Globus pallidus (tissue), 1 donor: ENCODE measurements at places on chromosomes 16 and 17.

DNA sequence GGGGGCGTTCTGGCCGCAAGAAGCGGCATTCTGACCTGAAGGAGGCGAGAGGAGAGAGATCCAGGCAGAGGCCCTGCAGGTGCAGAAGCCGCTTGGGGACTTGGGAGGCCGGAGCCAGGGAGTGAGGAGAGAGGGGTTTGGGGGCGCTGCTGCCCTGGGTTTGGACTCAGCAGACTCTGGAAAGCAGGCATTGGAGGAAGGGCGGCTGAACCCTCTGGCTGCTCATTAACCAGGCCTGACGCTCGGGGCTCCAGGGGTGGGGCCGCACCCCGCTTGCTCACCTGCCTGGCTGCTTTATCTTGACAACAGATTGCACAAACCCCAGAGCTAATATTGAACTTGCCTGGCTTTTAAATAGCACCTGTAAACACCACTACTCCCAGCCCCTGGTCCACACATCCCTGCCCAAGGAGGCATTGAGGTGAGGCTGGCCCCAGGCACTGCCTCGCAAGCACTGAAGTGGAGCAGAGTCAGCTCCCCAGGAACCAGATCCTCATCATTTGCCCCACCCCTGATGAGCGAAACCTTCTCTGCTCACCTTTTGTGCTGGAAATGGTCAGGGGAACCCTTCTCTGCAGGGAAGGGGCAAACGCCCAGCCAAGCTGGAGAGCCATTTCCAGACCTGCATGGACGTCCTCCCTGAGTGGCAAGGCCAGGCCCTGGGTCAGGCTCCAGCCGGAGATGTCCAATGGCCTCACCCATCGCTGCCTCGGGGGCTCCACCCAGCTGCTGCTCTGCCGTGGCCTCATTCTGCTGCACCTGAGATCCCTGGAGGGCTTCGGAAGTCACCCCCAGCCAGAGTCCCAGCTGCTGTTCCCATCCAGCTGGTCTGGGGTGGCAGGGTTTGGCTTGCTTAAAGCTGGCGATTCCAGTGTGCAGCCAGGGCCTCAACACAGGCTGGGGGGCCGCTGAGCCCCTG, 190.2 kb upstream of the GSE1 start:
- DNase-seq: no peak

DNA sequence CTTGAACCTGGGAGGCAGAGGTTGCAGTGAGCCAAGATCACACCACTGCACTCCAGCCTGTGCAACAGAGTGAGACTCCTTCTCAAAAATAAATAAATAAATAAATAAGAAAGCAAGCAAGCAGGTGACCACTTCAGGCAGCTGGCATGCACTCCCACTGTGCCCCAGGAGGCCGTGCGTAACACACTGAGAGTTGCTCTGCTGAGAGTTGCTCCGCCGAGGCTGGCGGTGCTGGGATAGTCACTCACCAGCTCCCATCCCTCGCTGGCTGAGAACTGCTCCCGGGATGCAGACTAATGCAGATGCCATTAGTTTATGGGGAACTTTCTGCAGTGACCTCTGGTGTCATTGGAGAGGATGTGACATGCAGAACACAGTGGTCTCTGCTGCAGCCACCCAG, 105.7 kb upstream of the PLCG2 start:
- no peak for DNase-seq

DNA sequence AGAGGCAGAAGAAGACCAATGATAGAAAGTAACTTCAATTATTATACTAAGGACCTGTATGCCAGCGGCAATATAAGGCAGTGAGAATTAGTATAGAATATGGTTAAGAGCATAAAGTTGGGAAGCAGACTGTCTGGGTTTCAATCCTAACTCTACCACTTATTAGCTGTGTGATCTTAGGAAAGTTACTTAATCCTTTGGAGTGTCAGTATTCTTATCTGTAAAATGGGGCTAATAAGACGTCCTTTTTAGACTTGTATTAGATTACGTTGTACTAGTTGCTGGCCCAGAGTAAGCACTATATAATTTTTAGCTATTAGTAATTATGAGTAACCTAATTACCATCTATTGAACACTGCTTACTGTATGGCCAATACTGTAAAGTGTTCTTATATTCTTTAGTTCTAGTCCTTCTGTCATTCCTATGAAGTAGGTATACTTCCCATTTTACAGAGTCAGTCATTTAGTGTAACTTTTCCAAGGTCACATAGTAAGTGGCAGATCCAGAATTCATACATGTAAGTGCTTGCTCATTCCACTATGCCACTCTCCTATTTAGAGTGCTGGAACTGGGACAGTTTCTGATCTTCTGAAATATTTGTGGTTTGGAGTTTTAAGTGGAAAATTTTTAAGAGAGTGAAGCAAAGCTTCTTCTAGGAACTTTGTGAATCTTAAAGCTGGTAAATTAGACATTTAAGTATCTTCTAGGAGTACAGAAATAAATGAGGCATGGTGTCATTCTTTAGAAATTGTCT, 22.5 kb downstream of the HEATR9 start:
- no peak for DNase-seq

- DNase-seq: no peak
These were observed 22.9 kb downstream of the FAM20A start for GRCh38 chr17:68578236-68578635.

DNA sequence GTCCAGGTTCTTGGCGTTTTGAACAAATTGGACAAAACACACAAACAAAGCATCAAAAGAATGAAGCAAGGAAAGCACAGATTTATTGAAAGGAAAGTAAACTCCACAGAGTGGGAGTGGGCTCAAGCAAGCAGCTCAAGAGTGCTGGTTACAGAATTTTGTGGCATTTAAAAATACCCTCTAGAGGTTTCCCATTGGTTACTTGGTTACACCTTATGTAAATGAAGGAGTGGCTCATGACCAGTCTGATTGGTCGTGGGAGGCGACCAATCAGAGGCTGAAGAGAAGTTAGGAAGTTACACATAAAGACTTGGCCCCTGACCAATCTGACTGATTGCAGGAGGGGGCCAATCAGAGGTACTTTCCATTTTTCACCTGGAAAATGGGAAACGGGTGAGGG, 1373.8 kb upstream of the GOT2 start:
- no peak for DNase-seq
